ENCODE measurements at places on chromosomes 12 and 14. TPM values are rescaled to one million over a fixed set of nuclear protein-coding genes. Genes with fewer than 3 reads are reported as not detected.

- DNase-seq, result no peak
Measured at GRCh38 chr12:45498645-45499044, 230.9 kb upstream of the ARID2 start.

DNA sequence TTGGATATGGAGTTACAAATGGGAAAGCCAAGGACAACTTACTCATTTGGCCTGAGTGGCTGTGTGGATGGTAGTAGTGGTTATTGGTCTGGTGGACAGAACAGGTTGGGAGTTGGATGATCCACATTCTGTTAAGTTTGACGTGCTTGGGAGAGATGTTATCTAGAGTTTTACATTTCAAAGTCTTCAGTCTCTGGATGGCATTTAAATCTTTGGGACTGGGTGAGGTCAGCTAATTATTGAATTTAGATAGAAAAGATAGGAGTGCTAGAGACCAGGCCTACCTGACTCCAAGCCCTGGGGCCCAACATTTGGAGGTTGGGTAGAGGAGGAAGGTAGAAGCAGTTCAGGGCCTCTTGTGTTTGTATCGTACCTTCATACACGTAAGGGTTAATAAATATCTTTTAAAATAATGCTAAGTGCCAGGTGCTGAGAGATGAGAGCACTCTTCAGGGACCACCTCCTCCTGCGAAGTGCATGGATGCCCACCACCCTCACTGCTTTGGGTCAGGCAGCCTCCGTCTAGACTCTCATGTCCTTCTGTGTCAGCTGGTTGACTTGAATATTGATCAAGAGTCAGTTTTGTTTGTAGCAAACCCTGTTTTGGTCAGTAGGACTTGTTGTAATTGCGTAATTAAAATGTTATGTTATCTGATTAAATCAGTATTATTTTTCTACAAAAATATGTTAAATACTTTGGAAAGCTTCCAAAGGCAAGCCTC lies 460.4 kb upstream of the RGS6 start:
- no peak for DNase-seq

GRCh38 chr14:105056303-105056831 lies 8.9 kb downstream of the GPR132 start:
- DNase-seq, result peak; percentile 52

- DNase-seq, result no peak
Measured at GRCh38 chr12:109605016-109605415, 31.4 kb downstream of the MVK start.

- no peak for DNase-seq
Measured at GRCh38 chr12:105444653-105445102, 114.2 kb downstream of the C12orf75 start.

GRCh38 chr12:105507311-105508038 lies 177.0 kb downstream of the C12orf75 start:
- DNase-seq, result no peak

DNA sequence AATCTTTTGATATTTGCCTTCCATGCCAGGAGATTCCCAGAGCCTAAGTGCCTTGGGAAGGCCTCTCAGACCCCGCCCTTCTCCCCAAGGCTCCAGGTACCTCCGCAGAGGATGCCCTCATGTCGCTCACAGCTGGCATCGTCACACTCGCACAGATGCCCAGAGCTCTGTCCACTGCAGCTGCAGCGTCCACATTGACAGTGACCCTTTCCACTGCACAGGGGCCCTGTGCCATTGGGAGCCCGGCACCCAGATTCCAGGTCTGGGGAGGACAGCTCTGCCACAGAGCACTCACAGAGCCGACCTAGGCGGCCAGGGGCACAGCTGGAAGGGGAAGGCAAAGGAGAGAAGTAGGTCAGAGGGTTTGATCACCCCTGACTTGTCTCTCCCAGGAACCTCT lies 12.3 kb upstream of the CSAD start:
- DNase-seq, result no peak

DNA sequence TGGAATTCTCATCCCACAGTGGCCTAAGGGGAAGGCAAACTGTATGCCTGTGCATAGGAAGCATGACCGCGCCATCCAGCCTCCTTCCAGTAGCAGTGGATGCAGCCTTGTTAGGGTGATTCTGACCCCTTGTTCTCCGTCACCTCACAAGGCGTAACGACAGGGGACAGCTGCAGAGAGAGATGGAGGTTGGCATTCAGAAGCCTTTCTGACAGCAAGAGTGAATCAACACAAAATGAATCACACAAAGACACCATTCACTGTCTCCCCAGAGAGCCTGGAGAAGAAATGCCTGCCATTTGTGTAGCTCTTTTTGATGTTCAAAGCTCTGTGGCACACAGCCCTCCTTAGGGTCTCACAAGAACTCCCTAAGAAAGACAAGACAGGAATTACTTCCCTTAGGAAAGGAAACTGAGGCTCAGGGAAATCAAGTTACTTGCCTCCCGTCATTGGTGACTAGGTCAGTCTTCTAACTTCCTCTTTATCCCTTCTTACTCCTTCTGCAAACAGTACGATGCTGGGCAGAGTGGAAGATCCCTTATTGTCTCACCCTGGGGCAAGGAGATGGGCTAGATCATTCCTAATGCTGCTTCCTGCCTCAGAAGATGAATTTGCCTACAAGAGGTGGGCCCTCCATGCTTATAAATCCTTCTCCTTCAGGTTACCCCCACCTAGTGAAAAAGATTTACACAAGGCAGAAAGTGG lies 280.9 kb downstream of the CACNA1C start:
- no peak for DNase-seq

GRCh38 chr14:61264010-61264571 lies 17.0 kb downstream of the TMEM30B start:
- DNase-seq, result no peak

Gene SLC25A21
- 10.6 TPM for polyA plus RNA-seq

Gene RNF10
- polyA plus RNA-seq, result 149 TPM

Gene APOF
- polyA plus RNA-seq, result not detected
